ENCODE measurements at places on chromosomes 2 and 18. TPM values are rescaled to one million over a fixed set of nuclear protein-coding genes. Genes with fewer than 3 reads are reported as not detected.

Gene MYO7B
- 2.4 TPM for total RNA-seq

Gene TACR1
- total RNA-seq = 0.09 TPM

Gene COL5A2
- total RNA-seq = 324 TPM

Gene ATP6V1B1
- total RNA-seq = 0.89 TPM

Gene TUBB8B
- total RNA-seq = not detected

Gene ALLC
- not detected for total RNA-seq

Gene SIGLEC15
- 0.47 TPM for total RNA-seq

Gene CCDC178
- total RNA-seq = not detected

Gene ANXA4
- 162 TPM for total RNA-seq

Gene TEX261
- total RNA-seq = 63.8 TPM

Gene LOXHD1
- 0.76 TPM for total RNA-seq

Gene PLA2R1
- total RNA-seq = 4.1 TPM
